Body of pancreas (tissue), 4 donors: ENCODE measurements at places on chromosomes 1 and 21. TPM values are rescaled to one million over a fixed set of nuclear protein-coding genes. Genes with fewer than 3 reads are reported as not detected.

Gene LRRC53
- total RNA-seq, result not detected

Gene LPAR3
- total RNA-seq, result 17.1 TPM

Gene TIAM1
- total RNA-seq, result 3.6 TPM

Gene S100A7
- not detected for total RNA-seq

Gene MRAP
- 0.66 TPM for total RNA-seq

Gene KIF14
- not detected for total RNA-seq

Gene CD247
- total RNA-seq, result 2.3 TPM

Gene SLAMF9
- not detected for total RNA-seq

Gene OBSCN
- total RNA-seq, result 34.9 TPM

Gene LEPROT
- 22.7 TPM for total RNA-seq

Gene DPM3
- total RNA-seq, result 6.2 TPM

Gene AVPR1B
- not detected for total RNA-seq

Gene NUP210L
- not detected for total RNA-seq

Gene TAS1R1
- total RNA-seq, result not detected

Gene KCNQ4
- 1.8 TPM for total RNA-seq

Gene UMODL1
- total RNA-seq, result not detected

Gene CC2D1B
- total RNA-seq, result 23.6 TPM

Gene ACKR1
- 23.6 TPM for total RNA-seq

Gene SHISAL2A
- total RNA-seq, result not detected

Gene SPATC1L
- 9.6 TPM for total RNA-seq

Gene ESRRG
- 18.7 TPM for total RNA-seq

Gene NOS1AP
- 3.1 TPM for total RNA-seq

Gene IL22RA1
- total RNA-seq, result 133 TPM

Gene PADI2
- 3.0 TPM for total RNA-seq

Gene KRTAP10-5
- not detected for total RNA-seq

Gene TESK2
- 3.6 TPM for total RNA-seq

Gene GJB5
- total RNA-seq, result not detected

Gene SLC30A1
- 7.3 TPM for total RNA-seq

Gene WNT4
- 0.52 TPM for total RNA-seq

Gene C8A
- not detected for total RNA-seq

Gene KLHDC8A
- total RNA-seq, result 8.6 TPM

Gene COL9A2
- total RNA-seq, result 59.1 TPM

Gene ST6GALNAC5
- total RNA-seq, result 12.9 TPM

Gene ANKRD34A
- total RNA-seq, result 0.66 TPM

Gene ESPN
- 0.26 TPM for total RNA-seq

Gene CFHR3
- total RNA-seq, result not detected

Gene CHD5
- under 0.01 TPM for total RNA-seq

Gene FNDC10
- 2.3 TPM for total RNA-seq

Gene CENPF
- under 0.01 TPM for total RNA-seq
